ENCODE measurements at places on chromosomes 7 and 10.

- DNase-seq: peak; percentile 98
Measured at GRCh38 chr7:138459413-138460175, 465 bp upstream of the TRIM24 start.

- no peak for DNase-seq
Measured at GRCh38 chr10:131311661-131312477, at the start of gene TCERG1L. Gene TCERG1L, minus strand, starts transcription at chr10:131311721. Its CDS starts 86 bp downstream, at chr10:131311635.

DNA sequence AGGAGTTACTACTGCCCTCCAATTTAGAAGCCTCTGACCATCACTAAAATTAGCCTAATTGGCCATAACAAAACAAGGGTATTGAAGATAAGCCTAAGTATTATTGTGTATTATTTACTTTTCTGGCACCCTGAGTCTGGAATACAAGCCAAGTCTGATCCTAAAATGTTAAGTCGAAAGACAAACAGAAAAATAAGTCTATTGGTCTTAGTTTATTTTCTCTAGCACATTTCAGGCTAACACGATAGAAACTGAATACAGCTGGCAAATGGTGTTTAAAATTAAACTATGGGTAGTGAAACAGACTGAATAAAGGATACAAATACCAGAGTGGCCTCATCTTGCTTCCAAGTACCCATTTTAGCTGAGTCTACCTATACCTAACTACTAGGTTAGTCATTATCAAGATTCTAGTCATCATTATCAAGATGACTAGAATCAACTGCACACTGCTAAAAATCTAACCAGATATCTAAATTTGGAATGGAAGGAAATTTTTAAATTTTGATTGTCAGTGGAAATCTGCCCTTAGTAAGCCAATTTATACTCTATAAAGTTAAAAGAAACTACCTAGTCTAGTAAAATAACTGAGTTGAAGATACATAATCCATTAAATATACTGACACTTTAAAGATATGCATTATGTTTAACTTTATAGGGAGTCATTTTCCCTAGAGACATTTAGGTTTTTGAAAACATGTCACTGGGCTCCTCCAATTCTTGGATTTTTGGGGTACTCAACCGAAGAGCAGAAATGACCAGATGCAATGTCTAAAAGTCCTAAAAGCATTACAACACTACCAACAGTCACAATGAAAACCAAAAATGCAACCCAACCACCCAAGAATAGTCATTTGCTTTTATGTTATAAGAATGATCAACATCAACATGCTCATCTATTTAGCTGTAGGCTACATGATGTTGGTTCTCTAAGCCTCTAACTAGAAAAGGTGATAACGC, 80.9 kb downstream of the NT5C2 start:
- no peak for DNase-seq

GRCh38 chr7:80319461-80319860, 184.8 kb downstream of the GNAI1 start:
- DNase-seq: no peak

DNA sequence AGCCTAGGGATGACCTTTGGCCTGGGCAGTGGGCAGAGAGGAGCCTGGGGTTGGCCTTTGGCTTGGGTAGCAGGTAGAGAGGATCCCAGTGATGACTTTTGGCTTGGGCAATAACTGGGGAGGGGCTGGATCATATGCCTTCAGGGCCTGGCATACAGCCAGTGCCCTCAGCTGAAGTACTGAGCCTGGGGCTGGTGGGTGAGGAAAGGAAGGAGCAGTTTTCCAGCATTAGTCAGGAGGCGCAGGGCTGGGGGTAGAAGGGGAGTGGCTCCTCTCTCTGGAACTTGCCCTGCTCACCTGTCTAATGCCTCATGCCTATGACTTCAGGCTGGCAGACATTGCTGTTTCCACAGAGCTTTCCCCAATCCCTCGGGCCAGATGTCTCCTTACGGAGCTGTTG, 15.2 kb upstream of the COMTD1 start:
- no peak for DNase-seq

DNA sequence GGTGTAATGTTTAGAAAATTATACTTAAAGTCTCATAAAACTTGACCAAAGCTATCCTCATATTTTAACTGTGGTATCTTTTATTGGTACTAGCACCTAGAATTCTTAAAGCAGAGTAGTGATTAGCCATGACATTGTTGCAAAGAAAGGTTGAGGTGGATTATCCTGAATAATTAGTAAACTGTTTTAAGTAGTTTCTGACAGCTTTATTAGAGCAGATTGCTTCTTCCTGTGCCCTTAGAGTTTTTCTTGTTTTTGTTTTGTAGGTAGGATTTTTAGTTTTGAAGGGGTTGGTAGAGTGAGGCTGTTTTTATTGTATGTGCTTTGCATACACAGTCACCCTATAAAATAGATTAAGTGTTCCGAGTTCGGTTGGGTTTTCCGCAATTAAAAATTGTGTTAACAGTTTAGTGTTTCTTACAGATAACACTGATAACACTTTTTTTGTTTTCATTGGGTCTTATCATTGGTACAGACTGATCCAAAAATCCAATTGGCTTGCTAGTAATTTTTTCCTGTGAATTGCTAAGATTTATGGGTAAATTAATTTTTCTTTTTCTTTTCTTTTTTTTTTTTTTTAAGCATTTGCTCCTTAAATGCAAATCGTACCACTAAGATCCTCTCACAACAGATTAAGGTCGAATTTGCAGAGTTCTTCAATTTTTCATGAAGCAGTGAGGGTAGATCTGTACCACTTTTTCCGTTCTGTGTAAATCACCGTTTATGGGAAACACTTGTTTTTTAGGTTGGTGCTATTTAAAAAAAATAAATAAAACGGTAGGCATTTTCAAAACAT, 2.1 kb upstream of the PBLD start:
- no peak for DNase-seq

DNA sequence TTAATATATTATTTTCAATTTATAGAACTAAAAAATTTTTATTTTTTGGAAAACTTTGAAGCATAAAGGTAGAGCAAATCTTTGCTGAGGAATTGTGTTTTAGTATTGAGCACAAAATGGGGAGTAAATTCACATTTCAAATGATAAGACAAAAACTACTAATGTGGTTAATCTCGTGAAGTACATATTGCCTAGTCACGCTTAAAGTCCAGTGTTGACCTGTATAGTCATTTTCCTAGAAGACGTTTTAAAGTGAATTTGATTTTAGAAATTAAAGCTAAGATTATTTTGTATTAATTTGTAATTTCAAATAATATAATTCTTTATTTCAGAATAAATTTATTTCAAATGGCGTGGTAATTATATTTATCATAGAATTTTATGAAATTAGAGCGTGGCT, 57.2 kb upstream of the MSRB2 start:
- DNase-seq: no peak

DNA sequence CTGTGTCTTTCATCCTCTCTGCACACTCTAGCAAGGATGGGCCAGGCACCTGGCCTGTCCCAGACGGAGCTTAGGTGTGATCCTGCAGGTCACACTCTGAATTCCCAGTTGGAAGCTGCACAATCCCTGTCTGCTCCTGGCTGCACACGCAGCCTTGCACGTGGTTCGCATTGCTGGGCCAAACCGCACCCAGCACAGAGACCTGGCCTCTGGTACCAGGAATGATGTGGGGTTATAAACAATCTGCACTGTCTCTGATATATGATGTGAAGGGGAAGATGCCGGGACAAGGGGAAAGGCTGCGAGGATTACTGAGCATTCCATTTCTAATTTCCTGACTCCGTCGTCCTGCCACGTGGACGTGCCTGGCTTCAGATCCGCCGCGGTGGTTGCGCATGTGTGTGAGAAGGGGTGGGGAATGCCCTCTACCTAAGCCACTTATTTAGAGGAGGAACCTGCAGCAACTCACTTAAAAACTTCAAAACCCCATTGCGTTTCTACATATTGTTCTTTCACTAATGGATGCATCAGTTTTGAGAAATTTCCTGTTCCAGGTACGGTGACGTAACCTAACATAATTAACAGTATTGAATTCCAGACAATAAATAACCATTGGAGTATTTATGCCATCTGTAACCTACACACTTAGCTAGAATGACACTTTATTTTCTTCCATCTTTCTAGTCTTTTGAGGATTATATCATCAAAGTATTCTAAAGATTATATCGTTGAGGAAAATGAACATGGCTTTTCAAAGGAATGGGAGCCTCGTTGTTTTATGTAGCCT, 559.7 kb upstream of the MGMT start:
- DNase-seq: no peak

- DNase-seq: no peak
Measured at GRCh38 chr10:119101366-119102098, 2.4 kb upstream of the DENND10 start.

- peak; percentile 100 for DNase-seq
Measured at GRCh38 chr10:110919349-110919931, at the start of gene SHOC2. Gene SHOC2, plus strand, starts transcription at chr10:110919604. Its CDS starts 44,755 bp downstream, at chr10:110964359.

DNA sequence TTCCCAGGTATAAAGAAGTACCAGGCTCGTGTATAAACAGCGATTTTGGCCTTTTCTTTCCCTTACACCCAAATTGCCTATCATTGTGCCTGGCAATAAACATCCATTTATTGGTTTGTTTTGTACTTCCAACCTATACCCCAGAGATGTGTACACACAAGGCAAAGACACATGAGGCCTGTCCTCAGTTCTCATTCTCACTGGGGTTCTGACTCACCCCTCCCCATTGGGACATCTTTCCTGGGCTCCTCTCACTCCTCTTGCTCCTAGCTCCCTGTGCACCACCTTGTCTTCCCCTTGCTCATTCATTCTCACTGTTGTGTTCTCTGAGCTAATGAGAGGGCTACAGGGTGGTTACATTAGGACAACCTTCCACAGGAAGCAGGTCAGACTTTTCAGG, 240.7 kb downstream of the ANK3 start:
- DNase-seq: no peak

DNA sequence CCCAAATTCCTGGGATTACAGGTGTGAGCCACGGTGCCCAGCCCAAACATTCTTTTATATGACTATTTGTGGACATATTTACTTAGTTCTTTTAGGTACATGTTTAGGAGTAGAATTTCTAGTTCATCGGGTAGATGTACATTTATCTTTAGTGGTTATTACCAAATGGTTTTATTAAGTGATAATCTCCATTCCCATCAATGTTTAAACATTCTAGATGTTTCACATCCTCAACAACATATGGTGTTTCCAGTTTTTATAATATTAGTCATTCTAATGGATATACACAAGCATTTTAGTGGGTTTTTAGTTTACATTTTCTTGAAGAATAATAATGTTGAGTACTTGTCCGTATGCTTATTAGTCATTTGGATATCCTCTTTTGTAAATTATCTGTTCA, 131.7 kb downstream of the RTKN2 start:
- no peak for DNase-seq

- DNase-seq: no peak
Measured at GRCh38 chr10:63429281-63429680, 36.5 kb downstream of the JMJD1C start.

- DNase-seq: no peak
Measured at GRCh38 chr7:47375121-47375938, 206.6 kb downstream of the TNS3 start.

DNA sequence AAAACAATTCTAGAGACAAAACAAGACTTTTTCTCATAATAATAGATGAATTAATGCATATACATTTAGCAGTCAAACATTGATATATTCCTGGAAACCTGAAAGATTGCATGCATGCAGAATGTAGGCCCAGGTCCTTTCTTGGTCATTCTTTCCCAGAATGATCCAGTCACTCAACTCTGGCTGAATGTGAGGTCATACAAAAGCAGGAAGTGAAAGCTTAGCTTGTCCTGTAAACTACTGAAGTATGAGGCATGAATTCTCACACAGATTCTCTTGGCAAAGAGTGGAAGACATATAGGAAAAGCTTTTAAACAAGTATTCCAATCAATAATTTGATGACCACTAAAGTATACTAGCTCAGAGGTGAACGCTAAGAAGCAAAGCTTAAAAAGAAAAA, 253.9 kb downstream of the PPP1R3A start:
- DNase-seq: no peak

GRCh38 chr7:52283335-52283734, 752.1 kb upstream of the POM121L12 start:
- no peak for DNase-seq

GRCh38 chr7:47211519-47211973, 370.4 kb downstream of the TNS3 start:
- DNase-seq: no peak

DNA sequence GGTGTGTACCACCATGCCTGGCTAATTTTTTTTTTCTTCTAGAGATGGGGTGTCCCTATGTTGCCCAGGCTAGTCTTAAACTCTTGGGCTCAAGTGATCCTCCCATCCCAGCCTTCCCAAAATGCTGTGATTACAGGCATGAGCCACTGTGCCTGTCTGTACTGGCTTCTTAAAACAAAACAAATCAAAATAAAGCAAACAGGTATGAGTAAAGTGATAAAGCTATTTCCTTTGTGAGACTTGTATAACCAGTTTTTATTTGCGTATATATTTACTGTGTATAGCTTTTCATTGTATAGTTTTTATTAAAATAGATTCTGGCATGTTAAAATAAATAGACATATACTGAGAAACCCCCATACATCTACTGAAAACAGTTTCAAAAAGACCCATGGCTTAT, 14.3 kb downstream of the LCOR start:
- DNase-seq: no peak

DNA sequence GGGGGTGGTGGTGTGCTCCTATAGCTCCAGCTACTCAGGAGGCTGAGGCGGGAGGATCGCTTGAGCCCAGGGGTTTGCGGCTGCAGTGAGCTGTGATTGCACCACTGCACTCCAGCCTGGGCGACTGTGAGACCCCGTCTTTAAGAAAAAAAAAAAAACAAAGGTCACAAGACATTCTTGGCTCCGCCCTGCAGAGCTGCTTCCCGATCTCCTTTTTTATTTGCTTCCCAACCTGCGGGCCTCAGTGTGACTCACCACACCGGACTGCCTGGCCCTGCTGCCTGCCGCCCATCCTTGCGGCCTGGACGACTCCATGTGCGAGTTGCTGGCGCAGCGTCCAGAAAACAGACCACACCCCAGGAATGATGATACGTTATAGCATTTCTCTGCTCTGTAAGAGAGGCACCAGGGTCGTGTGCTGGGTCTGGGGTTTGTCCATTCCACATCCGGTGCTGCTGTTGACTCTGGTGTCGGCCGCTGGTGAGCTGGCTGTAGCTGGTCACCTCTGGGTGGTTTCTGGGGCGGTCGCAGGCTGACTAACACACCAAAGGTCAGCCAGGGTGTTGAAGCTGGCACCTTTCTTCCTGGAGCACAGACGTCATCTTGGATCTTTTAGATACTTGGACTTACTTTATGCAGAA, 123.6 kb downstream of the TCF7L2 start:
- DNase-seq: no peak

DNA sequence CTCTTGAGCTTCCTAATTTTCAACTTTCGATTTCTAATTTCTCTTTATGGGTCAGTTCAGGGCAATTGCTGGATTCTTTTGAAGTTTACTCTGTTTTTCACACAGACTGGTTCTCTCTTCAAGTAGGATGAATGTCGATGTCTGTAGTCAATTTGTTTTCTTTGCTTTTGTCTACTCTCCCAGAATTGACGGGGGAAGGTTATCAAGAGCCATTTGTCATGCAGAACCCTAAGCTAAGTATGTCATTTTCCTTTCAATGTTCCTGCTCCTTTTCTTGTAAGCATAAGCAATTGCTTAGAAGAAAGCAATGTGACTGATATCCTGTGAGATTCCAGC, 53.7 kb downstream of the SLC39A12 start:
- no peak for DNase-seq

- no peak for DNase-seq
Measured at GRCh38 chr7:94975336-94975735, 67.9 kb downstream of the PPP1R9A start.

- DNase-seq: no peak
Measured at GRCh38 chr7:94834359-94834758, 73.0 kb upstream of the PPP1R9A start.

GRCh38 chr7:36564489-36564888, 159.8 kb downstream of the AOAH start:
- DNase-seq: no peak
